ENCODE measurements at places on chromosomes 11 and 22. TPM values are rescaled to one million over a fixed set of nuclear protein-coding genes. Genes with fewer than 3 reads are reported as not detected.

SEPTIN3 gene
- polyA plus RNA-seq = 0.08 TPM

ANKK1 gene
- 0.03 TPM for polyA plus RNA-seq

E2F8 gene
- polyA plus RNA-seq = 3.0 TPM

MPPED2 gene
- polyA plus RNA-seq = 3.7 TPM

GRCh38 chr22:24380220-24380904, 47.0 kb upstream of the ADORA2A start:
- no peak overlapping the region for H3K4me3 ChIP-seq
- peaks cover 12% of the 10 kb centered on the region for H3K4me1 ChIP-seq
- no peak for DNase-seq
- H3K36me3 ChIP-seq = peaks cover 15% of the 10 kb centered on the region
- no peak overlapping the region for H3K27ac ChIP-seq
- H3K27me3 ChIP-seq = no peaks in the 10 kb centered on the region

- no peaks in the 10 kb centered on the region for H3K27me3 ChIP-seq
- H3K27ac ChIP-seq = no peak overlapping the region
- H3K4me3 ChIP-seq = no peak overlapping the region
- no peak for DNase-seq
- H3K36me3 ChIP-seq = no peaks in the 10 kb centered on the region
- no peaks in the 10 kb centered on the region for H3K4me1 ChIP-seq
These were observed 143.8 kb upstream of the NCAM1 start for GRCh38 chr11:112817376-112817775.

GRCh38 chr22:50529897-50530579, at the start of gene TYMP:
TSS of gene TYMP (minus strand) at chr22:50530012. CDS start at chr22:50529709, 303 bp downstream.
- peak; percentile 84 for DNase-seq
- peak within 1 kb of the TSS; percentile 98 for H3K27ac ChIP-seq
- H3K27me3 ChIP-seq = no peaks in the 10 kb centered on the region
- peak within 1 kb of the TSS; percentile 82 for H3K4me3 ChIP-seq

DNA sequence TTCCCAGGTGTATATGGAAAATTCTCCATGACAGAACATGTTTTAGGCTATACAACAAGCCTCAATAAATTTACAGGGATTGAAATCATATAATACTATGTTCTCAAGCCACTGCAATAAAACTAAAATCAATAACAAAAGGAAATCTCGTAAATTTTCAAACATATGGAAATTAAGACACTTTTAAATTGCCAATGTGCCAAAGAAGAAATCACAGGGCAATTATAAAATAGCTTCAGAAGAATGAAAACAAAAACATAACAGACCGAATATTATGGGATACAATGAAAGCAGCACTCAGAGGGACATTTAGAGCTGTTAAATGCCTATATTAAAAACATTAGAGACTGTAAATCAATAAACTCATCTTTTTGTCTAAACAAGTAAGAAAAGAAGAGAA, 555.7 kb upstream of the B3GAT1 start:
- H3K27ac ChIP-seq = no peak overlapping the region
- no peak overlapping the region for H3K4me3 ChIP-seq
- no peak for DNase-seq
- no peaks in the 10 kb centered on the region for H3K36me3 ChIP-seq

DNA sequence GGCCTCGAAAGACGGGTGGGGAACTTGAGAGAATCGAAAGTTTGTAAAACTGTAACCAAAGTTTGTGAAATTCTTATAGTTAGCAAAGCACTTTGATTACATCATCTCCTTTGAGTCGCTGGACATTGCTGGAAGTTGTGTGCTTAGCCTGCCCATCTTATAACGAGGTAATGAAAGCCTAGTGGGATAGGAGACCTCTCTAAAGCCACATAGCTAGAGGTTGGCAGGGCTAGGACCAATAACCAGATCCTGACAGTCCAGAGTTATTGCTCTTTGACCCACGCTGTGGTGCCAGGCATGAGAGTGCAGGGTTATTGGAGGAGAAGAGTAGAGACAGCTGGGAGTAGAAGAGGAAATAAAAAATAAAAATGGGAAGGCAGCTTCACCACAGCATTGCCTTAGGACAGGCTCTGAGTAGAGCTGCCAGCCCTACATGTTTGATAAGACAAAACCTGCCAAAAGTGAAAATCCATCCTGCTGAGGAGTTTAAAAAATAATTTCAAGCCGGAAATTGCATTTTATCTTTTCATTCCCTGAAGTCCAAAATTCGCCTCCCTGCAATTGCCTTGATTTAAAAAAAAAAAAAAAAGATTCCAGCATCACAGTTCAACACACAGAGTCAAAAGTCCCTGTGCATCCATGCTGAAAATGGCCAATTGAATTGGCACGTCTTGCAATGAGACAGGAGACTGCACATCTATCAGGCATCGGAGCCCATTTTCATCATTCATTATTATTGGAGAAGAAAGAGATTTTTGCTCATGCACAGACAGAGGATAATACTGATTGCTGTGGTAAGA, 225.5 kb upstream of the POU2AF2 start:
- no peak for DNase-seq
- H3K27me3 ChIP-seq = no peaks in the 10 kb centered on the region
- no peak overlapping the region for H3K4me3 ChIP-seq
- no peaks in the 10 kb centered on the region for H3K4me1 ChIP-seq
- H3K27ac ChIP-seq = no peak overlapping the region

- H3K4me3 ChIP-seq = no peak overlapping the region
- H3K36me3 ChIP-seq = no peaks in the 10 kb centered on the region
- no peak for DNase-seq
- no peak overlapping the region for H3K27ac ChIP-seq
These were observed 269.0 kb downstream of the ST3GAL4 start for GRCh38 chr11:126624506-126624905.

Measured in heart left ventricle (tissue), 16 donors.